ENCODE measurements at places on chromosomes 11 and 22.

- DNase-seq: no peak
Measured at GRCh38 chr11:3825473-3826154, 15.1 kb downstream of the RHOG start.

DNA sequence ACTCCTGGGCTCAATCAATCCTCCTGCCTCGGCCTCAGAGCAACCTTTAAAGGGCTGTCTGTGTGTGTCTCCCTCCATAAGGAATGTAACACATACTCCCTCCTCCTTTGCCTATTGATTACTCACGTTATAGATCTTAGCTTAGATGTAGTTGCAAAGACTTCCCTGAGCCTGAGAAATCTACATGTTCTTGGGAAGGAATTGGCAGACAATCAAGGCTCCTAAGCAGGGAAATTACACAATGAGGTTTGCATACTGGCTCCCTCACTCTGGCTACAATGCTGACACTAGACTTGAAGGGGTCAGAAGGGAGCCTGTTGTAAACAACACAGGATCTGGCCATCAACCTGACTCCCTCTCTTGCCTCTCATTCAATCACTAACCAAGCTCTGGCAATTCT, 5.2 kb upstream of the OLFML1 start:
- DNase-seq: no peak

DNA sequence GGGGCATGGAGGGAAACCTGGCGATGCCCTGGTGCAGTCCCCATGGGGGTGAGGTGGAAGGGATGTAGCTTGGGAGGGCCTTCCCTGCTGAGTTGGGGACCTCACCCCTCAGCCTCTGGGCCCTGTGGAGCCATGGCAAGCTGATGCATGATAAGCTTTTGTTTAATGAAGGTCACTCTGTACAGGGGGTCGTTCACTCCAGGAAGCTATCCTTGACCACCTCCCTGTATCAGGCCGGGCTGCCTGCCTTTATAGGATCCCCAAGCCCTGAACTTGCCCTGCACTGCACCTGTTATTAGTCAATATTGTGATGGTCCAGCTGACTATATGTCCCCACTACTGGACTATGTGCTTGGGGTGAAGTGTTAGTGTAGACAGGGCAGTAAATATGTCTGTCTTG, 49.7 kb upstream of the MYEOV start:
- DNase-seq: no peak

DNA sequence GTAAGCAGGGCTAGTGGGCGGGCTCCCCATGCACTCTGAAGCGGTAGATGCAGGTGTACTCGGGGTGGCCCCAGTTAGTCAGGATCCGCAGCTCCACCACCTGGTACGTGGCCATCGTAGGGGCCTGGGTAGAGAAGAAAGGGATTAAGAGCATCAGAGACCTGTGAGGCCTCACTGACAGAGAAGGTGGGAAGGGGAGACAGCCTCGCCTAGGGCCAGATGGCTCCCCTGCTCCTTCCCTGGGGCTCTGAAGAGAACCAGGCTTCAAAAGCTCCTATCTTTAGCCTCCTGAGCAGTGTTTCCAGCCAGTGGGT, 19.6 kb downstream of the SUN2 start:
- DNase-seq: no peak

GRCh38 chr11:113689768-113690618, 16.1 kb downstream of the TMPRSS5 start:
- DNase-seq: peak; percentile 89
